ENCODE measurements at places on chromosomes 1 and 21.

GRCh38 chr1:105005594-105006195 is 1256.0 kb downstream of the AMY1C start:
- DNase-seq, result no peak

- no peak for DNase-seq
Measured at GRCh38 chr1:50421366-50421748, 1.9 kb downstream of the DMRTA2 start.

DNA sequence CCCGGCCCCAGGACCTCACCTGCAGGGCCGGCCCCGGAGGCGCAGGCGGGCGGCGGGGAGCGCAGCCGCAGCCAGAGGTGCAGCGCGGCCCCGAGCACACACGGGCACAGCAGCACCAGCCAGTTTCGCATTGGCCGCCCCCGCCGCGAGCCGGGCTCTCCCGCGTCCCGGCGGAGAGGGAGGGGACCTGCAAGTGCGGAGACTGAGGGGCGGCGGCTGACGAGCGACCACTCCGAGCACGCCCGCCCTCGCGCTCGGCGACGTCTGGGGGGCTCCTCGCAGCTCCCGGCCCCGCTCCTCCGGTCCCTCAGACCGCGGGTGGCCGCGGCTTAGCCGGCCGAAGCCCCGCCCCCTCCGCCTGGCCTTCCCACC is at the start of gene B3GALNT2:
Gene B3GALNT2, minus strand, starts transcription at position 331 of the 372 bp plus-strand sequence. Its CDS starts 200 bp downstream, at position 131.
- no peak for DNase-seq

GRCh38 chr1:31811605-31812004 is 4.2 kb downstream of the SPOCD1 start:
- no peak for DNase-seq

DNA sequence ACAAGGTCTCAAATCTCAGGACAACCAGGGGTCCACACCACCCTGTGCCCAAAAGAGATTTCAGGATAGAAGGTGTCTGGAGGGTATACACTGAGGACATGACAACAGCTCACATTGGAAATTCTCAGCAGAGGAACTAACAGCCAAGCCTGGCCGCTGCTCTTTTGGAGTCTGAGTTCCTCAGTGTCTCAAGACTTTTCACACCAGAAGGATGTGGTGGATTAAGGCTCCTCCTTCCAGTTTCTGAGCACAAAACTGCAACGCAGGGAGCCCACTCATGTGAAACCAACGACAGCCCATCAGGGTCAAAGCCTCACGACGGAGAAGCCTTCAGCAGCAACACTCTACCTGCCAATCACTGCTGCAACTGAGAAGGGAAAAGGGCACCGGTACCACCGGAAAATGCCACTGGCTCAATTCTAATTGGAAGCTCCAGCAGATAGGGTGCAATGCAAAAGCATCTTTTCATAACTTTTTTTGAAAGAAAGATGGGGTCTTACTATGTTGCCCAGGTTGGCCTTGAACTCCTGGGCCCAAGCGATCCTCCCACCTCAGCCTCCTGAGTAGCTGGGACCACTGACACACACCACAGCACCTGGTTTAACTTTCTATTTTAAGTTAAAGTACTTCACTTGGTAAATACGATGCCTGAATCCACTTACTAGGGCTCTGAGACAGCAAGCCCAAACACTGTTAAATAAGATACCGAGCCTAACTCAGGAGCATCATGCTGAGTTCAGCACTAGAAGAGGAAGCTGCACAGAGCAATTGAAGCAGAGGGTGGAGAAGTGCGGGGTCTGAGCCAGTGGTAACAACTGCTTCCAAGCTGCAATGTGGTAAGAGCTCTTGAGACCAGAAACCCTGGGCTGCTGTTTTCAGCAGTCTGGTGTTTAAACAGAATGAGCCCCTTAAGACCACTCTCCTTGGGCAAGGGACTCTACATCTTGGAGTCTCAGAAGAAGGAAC is 7.8 kb downstream of the CAPZB start:
- DNase-seq, result peak; percentile 26
